A549 treated with Mapracorat at 1 μM for 4 hours (cell line): ENCODE measurements at places on chromosomes 2 and 18. TPM values are rescaled to one million over a fixed set of nuclear protein-coding genes. Genes with fewer than 3 reads are reported as not detected.

The CERKL gene
- 0.15 to 0.43 TPM (median 0.29 TPM) in 5 replicates for total RNA-seq

The FBXO48 gene
- total RNA-seq: 0.39 to 0.61 TPM (median 0.55 TPM) in 5 replicates

The SERPINB3 gene
- 0.16 to 0.27 TPM in 2 of 5 replicates, not detected in the others for total RNA-seq

The RTTN gene
- total RNA-seq: 4.0 to 6.0 TPM (median 4.7 TPM) in 5 replicates

The TMEM247 gene
- not detected in 5 replicates for total RNA-seq

The DAW1 gene
- 2.3 to 3.2 TPM (median 2.6 TPM) in 5 replicates for total RNA-seq

The RAB17 gene
- 0.14 to 0.85 TPM (median 0.23 TPM) in 5 replicates for total RNA-seq

The SERPINB12 gene
- total RNA-seq: not detected in 5 replicates

The MDH1B gene
- 1.4 to 2.0 TPM (median 1.7 TPM) in 5 replicates for total RNA-seq

The PNKD gene
- 53.2 to 74.6 TPM (median 71.4 TPM) in 5 replicates for total RNA-seq

The CBLN2 gene
- total RNA-seq: 0.05 to 0.42 TPM (median 0.07 TPM) in 5 replicates

The GIGYF2 gene
- 23.7 to 31.0 TPM (median 26.7 TPM) in 5 replicates for total RNA-seq

The RTP5 gene
- not detected in 5 replicates for total RNA-seq

The C2orf72 gene
- total RNA-seq: 4.8 to 7.5 TPM (median 6.2 TPM) in 5 replicates

The DIPK1C gene
- total RNA-seq: not detected in 5 replicates

The DYSF gene
- 0.50 to 1.0 TPM (median 0.78 TPM) in 5 replicates for total RNA-seq

The ADD2 gene
- total RNA-seq: 21.3 to 27.6 TPM (median 27.3 TPM) in 5 replicates

The SLC4A5 gene
- 0.07 to 0.41 TPM (median 0.36 TPM) in 5 replicates for total RNA-seq

The BOLL gene
- not detected in 5 replicates for total RNA-seq

The IWS1 gene
- total RNA-seq: 34.7 to 41.2 TPM (median 40.0 TPM) in 5 replicates

The PTPN18 gene
- 26.2 to 31.3 TPM (median 29.4 TPM) in 5 replicates for total RNA-seq

The CCDC74B gene
- total RNA-seq: 5.7 to 7.3 TPM (median 6.1 TPM) in 5 replicates

The ANKRD44 gene
- total RNA-seq: 1.2 to 3.3 TPM (median 2.7 TPM) in 5 replicates

The CHRNG gene
- not detected in 5 replicates for total RNA-seq

The EML6 gene
- 1.1 to 3.1 TPM (median 1.5 TPM) in 5 replicates for total RNA-seq

The MC5R gene
- total RNA-seq: not detected in 5 replicates
